ENCODE measurements at places on chromosomes 7 and 10.

DNA sequence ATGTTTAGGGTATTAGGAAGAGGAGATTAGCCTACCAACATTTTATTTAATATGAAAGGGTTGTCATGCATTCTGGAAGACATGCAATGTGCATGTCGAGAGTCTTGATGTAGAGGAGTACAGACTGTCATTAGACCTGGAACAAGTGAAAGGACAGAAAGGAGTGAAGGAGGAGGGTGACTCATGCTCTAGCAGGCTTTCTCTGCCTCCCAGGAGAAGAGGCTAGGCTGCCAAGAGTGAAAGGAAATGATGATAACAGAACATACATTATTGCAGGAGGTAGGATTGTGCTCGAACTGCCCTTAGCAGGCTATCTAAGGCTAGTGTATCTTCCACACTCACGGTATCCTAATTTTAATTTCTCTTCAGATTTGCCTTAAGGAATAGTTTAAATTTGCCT is 228.8 kb downstream of the EXOC4 start:
- no peak for DNase-seq

DNA sequence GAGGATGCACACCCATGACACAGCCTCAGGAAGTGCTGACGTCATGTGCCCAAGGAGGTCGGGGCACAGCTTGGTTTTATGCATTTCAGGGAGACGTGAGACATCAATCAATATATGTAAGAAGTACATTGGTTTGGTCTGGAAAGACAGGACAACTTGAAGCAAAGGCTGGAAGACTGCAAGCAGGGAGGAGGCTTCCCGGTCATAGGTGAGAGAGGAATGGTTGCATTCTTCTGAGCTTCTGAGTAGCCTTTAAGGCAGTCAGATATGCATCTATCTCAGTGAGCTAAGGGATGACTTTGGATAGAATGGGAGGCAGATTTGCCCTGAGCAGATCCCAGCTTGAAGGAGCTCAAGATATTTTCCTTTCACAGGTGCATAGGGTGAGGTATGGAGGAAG is 349.5 kb downstream of the TYW1 start:
- no peak for DNase-seq

DNA sequence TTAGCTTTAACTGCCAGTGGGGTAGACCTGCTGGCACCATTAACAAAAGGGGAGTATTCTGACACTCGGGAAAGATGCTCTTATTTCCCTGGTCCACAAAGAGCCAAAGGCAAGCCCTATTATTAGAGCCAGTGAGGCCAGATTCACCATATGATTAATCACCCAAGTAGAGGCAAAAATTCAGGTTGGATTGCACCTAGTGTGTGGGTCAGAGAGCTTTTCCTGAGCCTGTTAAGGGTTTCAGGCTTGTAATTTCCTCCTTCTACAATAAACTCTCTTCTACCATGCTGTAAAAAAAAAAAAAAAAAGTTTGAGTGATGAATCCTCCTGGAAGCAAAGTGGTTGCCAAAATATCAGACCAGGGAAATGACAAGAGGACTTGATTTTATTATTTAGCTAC is 163.5 kb downstream of the MBL2 start:
- DNase-seq = no peak

- DNase-seq = peak; percentile 80
Measured at GRCh38 chr7:65981965-65982792, at the start of gene GUSB. Gene GUSB (minus strand): TSS chr7:65982213. CDS start chr7:65982183, 30 bp downstream.

GRCh38 chr10:121310151-121310711 is 288.0 kb downstream of the FGFR2 start:
- DNase-seq = no peak

GRCh38 chr7:76509931-76510877 is at the start of gene UPK3B:
Gene UPK3B (plus strand): TSS chr7:76510552. CDS start chr7:76510653, 101 bp downstream.
- DNase-seq = no peak

GRCh38 chr10:71727738-71728737 is 8.5 kb upstream of the C10orf105 start:
- DNase-seq = peak; percentile 59

GRCh38 chr10:33139181-33139646 is 181.2 kb upstream of the ITGB1 start:
- DNase-seq = peak; percentile 39

DNA sequence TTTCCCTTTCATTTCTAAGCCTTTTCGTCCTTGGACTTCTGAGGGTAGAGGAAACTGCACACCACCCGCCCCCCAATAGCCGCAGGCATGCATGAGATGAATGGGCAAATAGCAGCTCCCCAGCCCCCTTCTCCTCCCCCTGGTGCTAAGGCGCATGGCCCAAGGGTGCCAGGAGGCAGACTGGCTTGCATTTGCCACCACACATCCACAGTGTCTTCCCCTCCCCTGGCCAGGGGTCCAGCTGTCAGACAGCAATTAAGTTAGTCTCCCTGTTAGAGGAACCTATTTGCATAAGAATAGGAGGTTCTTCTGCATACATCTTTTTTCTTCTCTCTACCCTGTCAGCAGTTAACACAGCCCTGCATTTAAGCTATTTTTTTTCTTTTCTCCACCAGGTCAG is 20.2 kb downstream of the TOMM7 start:
- no peak for DNase-seq

DNA sequence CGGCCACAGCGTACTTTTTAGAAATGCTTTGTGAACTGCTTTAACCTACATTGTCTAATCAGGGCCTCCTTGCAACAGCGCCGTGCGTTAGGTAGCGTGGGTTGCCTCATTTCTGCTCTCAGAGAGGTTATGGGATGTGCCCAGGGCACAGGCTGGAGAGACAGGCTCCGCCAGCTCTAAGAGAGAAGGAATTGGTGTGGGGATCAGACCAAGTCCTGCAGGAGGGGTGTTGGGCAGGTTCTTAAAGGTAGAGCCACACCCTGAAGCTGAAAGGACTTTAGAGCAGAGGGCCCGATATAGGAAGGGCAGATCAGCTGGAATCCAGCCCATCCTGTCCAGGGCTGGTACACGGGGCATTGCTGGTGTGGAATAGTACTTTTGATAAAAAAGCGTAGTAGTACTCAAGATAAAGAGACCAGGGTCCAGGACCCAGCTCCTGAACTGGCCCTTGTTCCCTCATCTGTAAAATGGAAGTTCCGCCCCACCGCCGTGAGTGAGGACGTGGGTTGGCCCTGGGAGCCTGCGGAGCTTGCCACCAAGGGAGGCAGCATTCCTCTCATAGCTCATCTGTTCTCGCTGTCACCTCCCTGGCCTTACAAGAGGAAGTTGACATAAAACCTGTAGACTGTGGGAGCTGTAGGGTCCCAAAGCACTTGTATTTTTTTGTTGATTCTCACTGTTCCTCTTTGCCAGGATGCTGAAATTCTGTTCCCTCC is 37.2 kb downstream of the TMEM120A start:
- DNase-seq = no peak

DNA sequence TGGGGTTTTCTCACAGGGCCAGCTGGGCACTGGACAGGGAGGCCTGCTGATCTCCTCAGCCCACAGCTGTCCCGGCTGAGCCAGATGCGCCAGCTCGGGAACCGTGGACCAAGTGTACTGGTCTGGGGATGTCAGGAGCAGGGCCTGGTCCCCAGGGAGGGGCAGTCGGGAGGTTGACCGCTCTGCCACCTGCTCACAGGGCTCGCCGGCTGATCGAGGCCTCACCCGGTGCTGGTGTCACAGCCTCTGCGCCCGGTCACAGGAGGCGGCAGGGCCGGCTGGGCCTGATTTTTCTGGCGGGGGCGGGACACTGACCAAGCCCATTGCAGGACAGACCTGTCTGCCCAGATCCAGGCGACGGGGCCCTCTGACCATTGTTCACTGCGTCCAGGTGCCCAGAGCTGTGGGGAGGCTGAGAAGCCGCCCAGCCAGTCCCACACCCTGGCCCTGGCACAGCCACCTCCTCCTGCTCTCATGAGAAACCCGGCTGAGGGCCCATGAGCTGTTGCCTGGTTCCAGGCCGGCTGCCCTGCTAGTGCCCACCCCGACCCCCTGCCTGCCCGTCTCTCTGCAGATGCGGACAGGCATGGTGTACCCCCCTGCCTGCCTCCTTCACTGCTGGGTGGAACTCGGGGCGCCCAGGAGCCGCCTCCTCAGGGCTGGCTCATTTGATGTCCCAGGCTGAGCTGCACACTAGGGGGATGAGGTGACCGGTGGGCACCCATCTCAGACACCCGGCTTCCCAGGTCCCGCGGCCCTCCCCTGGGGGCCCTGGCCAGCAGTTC is 3.0 kb upstream of the TMEM184A start:
- DNase-seq = no peak

- DNase-seq = no peak
Measured at GRCh38 chr7:142961973-142962926, at the start of gene KEL. Gene KEL (minus strand): TSS chr7:142962363. CDS start chr7:142962206, 157 bp downstream.

DNA sequence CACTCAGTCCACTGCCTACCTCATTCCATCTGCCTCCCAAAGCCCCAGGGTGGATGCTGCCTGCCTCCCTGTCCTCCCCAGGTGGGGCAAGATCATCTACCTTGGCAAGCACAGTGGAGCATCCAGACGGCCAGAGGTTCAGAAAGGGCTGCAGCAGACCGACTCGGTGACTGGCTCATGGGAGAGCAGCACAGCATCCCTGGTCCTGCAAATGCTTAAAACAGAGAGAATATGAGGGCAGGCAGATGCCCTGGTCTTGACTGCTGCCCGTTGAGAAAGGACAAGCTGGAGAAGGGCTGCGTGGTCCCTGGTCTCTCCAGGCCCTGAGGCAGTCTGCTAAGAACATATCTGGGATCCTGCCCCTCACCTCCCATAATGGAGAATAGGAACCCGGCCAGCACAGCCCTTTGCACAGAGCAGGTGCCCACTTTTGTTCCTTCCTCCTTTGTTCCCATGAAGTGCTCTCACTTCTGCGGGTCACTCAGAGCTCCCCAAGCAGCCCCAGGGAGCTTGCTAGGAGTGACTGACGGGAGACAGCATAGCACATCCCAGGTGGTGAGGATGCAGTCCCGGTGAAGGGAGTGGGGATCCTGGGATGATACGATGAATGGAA is 1.4 kb downstream of the HPS1 start:
- no peak for DNase-seq

GRCh38 chr10:88245974-88246511 is 337.1 kb downstream of the RNLS start:
- DNase-seq = no peak

DNA sequence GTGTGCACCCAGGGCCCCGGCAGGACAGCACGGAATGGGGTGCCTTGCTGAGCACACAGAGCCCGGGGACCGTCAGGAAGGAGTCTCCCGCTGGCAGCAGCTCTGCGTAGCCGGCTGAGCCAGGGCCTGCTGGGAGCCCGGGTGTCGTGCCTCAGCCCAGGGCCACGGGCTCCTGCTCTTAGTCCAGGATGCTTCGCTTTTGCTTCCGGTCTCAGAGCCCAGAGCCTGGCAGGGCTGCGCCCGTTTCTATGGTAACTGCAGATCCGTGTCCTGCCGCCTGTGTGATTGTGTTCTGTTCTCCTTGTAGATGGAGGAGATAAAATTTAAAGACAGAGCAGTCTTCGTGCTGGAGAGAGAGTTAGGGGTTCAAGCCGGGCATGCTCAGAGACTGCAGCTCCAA is 53.7 kb upstream of the DPYSL4 start:
- no peak for DNase-seq

DNA sequence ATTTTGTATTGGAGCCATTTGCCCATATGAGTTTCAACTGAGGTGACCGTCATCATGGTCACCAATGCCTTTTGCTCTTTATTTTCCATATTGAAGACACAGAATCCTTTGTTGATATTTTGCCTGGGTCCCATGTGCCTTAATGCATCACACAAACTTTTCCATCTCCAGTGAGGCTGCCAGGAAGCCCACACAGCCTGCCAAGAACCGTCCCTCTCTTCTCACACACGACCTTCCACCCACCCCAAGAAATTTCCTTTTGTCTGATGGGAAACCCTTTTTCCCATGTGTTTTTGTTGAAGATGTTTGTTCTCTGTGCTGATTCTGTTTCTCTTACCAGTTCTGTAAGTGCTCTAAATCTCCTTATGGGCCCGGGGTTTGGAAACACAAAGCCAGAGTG is 168.9 kb downstream of the CSTF2T start:
- no peak for DNase-seq

DNA sequence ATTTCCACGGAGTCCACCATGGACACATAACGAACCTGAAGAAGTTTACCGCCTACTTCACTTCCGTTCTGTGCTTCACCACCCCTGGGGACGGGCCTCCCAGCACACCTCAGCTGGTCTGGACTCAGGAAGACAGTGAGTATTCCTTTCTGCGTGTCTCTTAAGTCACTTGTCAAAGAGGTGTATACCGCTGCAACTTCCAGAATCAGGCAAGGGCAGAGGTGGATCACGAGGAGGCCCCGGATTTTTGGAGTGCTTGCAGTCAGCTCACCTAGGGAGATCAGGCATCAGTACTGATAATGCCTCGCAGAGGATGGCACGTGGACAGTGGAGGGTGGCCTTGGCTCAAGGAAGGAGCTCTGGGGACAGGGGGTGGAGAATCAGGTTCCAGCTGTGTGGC is 630.4 kb upstream of the FOXK1 start:
- no peak for DNase-seq

DNA sequence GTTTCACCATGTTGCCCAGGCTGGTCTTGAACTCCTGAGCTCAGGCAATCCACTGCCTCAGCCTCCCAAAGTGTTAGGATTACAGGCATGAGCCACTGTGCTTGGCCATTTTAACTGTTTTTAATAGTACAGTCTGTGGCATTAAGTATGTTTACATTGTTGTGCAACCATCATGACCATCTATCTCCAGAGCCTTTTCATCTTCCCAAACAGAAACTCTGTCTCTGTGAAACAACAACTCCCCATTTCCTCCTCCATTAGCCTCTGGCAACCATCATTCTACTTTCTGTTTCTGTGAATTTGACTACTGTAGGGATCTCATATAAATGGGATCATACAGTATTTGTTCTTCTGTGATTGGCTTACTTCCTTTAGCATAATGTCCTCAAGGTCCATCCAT is 48.3 kb upstream of the SEPHS1 start:
- DNase-seq = no peak

DNA sequence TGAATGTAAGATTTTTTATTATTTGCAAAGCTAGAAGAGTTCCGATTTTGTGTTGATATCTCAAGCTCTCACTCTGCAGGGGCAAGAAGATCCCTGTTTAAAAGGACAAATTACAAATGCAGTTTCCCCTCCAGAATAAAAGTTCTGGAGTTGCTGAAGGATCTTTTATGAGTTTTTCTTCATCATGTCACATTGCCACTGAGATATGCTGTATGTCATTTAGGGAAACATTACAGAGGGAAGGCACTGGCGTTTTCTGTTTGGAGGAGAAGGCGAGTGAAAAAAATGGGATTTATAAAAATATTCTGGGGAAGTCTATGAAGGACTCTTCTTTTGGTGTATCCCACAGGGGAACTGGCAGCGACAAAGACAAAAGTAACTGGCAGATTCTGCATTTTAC is 57.4 kb downstream of the POU6F2 start:
- no peak for DNase-seq

- no peak for DNase-seq
Measured at GRCh38 chr7:102395592-102395872, 631 bp upstream of the PRKRIP1 start.

DNA sequence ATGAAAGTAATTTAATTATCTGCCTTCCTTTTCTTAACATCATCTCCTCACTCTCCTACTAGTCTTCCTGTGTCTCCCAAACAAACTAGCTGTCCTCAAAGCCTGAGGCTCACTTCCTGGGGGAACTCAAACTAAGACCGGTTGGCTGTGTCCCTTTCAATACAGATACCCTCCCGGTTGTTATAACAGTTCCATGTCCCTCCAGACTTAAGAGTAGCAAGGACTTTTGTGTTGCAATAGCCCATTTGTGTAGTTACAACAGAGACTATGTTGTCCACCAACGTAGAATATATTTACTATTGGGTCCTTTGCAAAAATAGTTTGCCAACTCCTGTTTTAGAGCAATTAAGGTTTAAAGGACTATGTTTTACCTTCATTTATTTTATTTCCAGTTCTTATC is 8.6 kb upstream of the TARP start:
- no peak for DNase-seq

GRCh38 chr7:97346349-97346748 is 228.9 kb downstream of the SDHAF3 start:
- no peak for DNase-seq

GRCh38 chr7:31125171-31125570 is 73.1 kb downstream of the ADCYAP1R1 start:
- no peak for DNase-seq

Measured in activated T-helper 1 cell treated with anti-CD3 and anti-CD28 coated beads, Interleukin-2, amount 50 U/mL, for 16 hours (primary cell).